CD4-positive, alpha-beta memory T cell (primary cell): ENCODE measurements at places on chromosomes 7 and 10. TPM values are rescaled to one million over a fixed set of nuclear protein-coding genes. Genes with fewer than 3 reads are reported as not detected.

The CRHR2 gene
- total RNA-seq: not detected

The BMPR1A gene
- total RNA-seq: 21.0 TPM

The NUTM2A gene
- total RNA-seq: 1.3 TPM

The CREB5 gene
- not detected for total RNA-seq

- no peak overlapping the region for H3K27ac ChIP-seq
- no peak overlapping the region for H3K4me3 ChIP-seq
- no peaks in the 10 kb centered on the region for H3K27me3 ChIP-seq
- H3K4me1 ChIP-seq: no peaks in the 10 kb centered on the region
- DNase-seq: no peak
These were observed 89.9 kb upstream of the BTBD16 start for GRCh38 chr10:122181041-122181732.

GRCh38 chr7:32047075-32047474 is 23.1 kb downstream of the PDE1C start:
- H3K27ac ChIP-seq: no peak overlapping the region
- no peaks in the 10 kb centered on the region for H3K4me1 ChIP-seq
- H3K27me3 ChIP-seq: no peaks in the 10 kb centered on the region
- H3K4me3 ChIP-seq: no peak overlapping the region
- no peaks in the 10 kb centered on the region for H3K36me3 ChIP-seq

GRCh38 chr7:37198041-37198905 is 250.4 kb downstream of the ELMO1 start:
- no peak overlapping the region for H3K27ac ChIP-seq
- H3K27me3 ChIP-seq: no peaks in the 10 kb centered on the region
- no peak for DNase-seq
- no peak overlapping the region for H3K4me3 ChIP-seq

GRCh38 chr10:49349390-49349789 is 46.5 kb downstream of the DRGX start:
- no peaks in the 10 kb centered on the region for H3K4me1 ChIP-seq
- H3K27me3 ChIP-seq: no peaks in the 10 kb centered on the region
- no peak for DNase-seq
- no peaks in the 10 kb centered on the region for H3K36me3 ChIP-seq

DNA sequence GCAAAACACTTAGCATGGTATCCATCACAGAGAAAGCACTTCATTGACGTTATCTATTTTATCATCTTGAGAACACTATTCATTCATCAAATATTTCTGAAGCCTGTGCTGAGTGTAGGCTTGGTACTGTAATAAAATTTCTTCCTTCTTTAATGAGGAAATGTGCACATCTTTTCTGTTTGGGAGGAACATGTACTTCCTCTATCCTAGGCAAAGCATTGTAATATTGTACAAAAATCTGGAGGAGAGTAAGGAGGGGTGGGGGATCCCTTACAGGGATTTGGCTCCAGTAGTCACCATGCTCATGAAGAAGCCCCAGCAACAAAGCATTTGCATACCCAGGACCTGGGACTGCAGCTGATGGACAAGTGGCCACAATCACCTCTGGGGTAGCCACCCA is 39.9 kb upstream of the SORCS3 start:
- no peak overlapping the region for H3K27ac ChIP-seq
- DNase-seq: no peak
- no peaks in the 10 kb centered on the region for H3K4me1 ChIP-seq

DNA sequence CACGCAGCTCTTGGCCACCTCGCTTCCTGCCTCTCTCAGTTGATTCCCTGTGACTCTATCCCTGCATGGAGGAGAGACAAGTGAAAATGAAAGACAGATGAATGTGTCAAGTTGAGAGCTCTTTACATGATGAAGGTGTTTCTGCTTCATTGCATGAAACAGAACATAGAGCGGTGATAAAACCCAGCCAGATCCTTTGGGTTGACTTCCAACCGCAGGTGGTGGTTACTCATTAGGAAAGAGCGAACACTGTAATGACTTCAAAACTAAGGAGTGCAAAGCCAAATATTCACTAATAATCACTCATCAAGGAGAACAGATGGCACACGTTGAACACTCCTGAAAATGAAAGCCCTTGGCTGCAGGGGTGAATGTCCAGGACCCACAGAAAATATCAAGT is 31.8 kb upstream of the WDR11 start:
- no peaks in the 10 kb centered on the region for H3K27me3 ChIP-seq
- DNase-seq: no peak
- no peak overlapping the region for H3K27ac ChIP-seq

DNA sequence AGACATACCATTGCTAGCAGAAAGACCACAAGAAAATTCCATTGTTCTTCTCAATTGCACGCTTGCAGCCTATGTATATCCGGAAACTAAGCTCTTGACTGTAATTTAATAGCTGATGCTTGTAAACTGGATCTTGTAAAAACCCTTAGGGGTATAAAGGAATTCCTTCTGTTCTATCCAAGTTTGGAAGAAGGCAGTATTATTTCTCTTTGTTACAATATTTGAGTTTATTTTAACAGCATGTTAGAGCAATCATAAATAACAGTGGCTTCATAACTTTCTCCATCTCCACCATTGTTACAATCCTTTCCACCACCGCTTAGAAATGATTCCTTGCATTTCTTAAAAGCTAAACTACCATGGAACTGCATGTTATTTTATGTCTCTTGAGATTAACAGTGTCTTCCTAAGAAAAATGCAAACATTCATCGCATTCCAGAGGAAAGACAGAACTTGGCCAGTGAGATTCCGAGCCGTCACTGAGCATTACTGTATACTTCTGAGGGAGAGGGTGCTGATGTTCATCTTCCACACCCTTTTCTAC is 92.5 kb downstream of the TRIL start:
- H3K27me3 ChIP-seq: no peaks in the 10 kb centered on the region
- DNase-seq: no peak
- H3K27ac ChIP-seq: no peak overlapping the region
- no peak overlapping the region for H3K4me3 ChIP-seq
- H3K4me1 ChIP-seq: no peaks in the 10 kb centered on the region

DNA sequence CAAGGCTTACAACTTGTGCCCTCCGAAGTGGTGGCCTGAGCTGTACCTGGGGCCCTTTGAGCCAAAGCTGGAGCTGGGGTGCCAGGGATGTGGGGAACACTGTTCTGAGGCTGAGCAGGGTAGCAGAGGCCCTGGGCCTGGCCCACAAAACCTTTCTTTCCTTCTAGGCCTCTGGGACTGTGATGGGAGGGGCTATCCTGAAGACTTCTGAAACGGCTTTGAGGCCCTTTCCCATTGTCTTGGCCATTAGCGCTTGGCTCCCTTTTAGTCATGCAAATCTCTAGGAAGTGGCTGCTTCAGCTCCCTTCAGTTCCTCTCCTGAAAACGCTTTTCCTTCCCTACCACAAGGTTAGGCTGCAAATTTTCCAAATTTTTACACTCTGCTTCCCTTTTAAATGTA is 16.8 kb upstream of the CRYGN start:
- H3K4me3 ChIP-seq: no peak overlapping the region
- no peak overlapping the region for H3K27ac ChIP-seq
- no peaks in the 10 kb centered on the region for H3K4me1 ChIP-seq
- H3K36me3 ChIP-seq: no peaks in the 10 kb centered on the region
- no peak for DNase-seq

GRCh38 chr10:76117949-76118348 is 686.5 kb downstream of the LRMDA start:
- no peaks in the 10 kb centered on the region for H3K36me3 ChIP-seq
- no peaks in the 10 kb centered on the region for H3K27me3 ChIP-seq
- no peak overlapping the region for H3K27ac ChIP-seq
- DNase-seq: no peak
- H3K4me1 ChIP-seq: no peaks in the 10 kb centered on the region

- no peak overlapping the region for H3K4me3 ChIP-seq
- no peaks in the 10 kb centered on the region for H3K36me3 ChIP-seq
- no peaks in the 10 kb centered on the region for H3K27me3 ChIP-seq
These were observed 387.6 kb upstream of the NRP1 start for GRCh38 chr10:33722067-33722466.

- H3K4me3 ChIP-seq: no peak overlapping the region
- H3K27ac ChIP-seq: no peak overlapping the region
- H3K36me3 ChIP-seq: no peaks in the 10 kb centered on the region
- no peak for DNase-seq
- H3K4me1 ChIP-seq: no peaks in the 10 kb centered on the region
These were observed 33.5 kb downstream of the BICC1 start for GRCh38 chr10:58546137-58546536.
